Activated naive CD8-positive, alpha-beta T cell treated with anti-CD3 and anti-CD28 coated beads for 36 hours (primary cell): ENCODE measurements at places on chromosomes 11 and 22. TPM values are rescaled to one million over a fixed set of nuclear protein-coding genes. Genes with fewer than 3 reads are reported as not detected.
A peak's percentile ranks its signal among the peaks of the same experiment; 100 is the strongest.

DNA sequence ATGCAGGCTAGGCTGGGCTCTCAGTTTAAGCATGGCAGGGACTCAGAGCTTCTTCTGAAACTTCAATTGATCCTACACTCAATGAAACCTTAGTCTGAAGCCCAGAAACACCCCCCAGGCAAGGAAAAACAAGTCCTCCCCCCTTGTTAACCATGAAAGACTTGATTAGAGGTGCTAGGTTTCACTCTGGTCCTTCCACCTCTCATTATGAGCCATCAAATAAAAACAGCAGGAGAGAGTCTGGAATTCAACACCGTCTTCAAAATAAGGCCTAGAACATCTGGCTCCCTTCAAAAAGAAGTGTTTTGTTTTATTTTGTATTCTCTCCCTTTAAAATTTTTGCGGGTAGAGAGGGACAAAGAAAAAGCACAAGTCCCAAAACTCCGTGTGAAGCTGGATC, 95.7 kb downstream of the NAT10 start:
- DNase-seq, result no peak

KDM4D gene
- total RNA-seq, result 2.4 TPM

RRM1 gene
- total RNA-seq, result 217 TPM

- DNase-seq, result no peak
These were observed 19.0 kb downstream of the KCNJ4 start for GRCh38 chr22:38435965-38436364.

SPON1 gene
- 0.95 TPM for total RNA-seq

DNA sequence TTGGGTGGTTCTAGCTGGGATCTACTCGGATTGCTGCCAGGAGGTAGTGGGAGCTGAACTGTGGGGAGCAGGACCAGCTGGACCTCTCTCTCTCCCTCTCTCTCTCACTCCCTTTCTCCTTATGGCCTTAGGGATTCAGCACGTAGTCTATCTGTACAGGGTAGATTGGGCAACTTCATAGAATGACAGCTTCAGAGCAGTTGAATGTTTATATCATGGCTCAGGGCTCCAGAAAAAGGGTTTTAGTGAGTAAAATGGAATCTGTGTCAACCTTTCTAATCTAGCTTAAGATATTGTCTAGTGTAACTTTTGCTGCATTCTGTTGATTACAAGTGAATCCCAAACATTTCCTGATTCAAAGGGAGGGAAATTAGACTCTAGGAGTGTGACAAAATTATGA, 127.7 kb upstream of the PDGFD start:
- no peak for DNase-seq

- no peak for DNase-seq
These were observed 38.9 kb downstream of the FZD4 start for GRCh38 chr11:86916330-86916729.

- no peak for DNase-seq
These were observed 32.3 kb downstream of the MTMR2 start for GRCh38 chr11:95891423-95892170.

ZNHIT2 gene
- total RNA-seq, result 15.1 TPM

- no peak for DNase-seq
These were observed 6.2 kb downstream of the KCNQ1OT1 start for GRCh38 chr11:2693271-2694261.

- no peak for DNase-seq
These were observed 15.0 kb downstream of the IPO7 start for GRCh38 chr11:9399466-9399865.

MMP12 gene
- total RNA-seq, result not detected

CATSPER1 gene
- total RNA-seq, result not detected

GRCh38 chr11:109034339-109034696, 369.4 kb downstream of the DDX10 start:
- no peak for DNase-seq

DNA sequence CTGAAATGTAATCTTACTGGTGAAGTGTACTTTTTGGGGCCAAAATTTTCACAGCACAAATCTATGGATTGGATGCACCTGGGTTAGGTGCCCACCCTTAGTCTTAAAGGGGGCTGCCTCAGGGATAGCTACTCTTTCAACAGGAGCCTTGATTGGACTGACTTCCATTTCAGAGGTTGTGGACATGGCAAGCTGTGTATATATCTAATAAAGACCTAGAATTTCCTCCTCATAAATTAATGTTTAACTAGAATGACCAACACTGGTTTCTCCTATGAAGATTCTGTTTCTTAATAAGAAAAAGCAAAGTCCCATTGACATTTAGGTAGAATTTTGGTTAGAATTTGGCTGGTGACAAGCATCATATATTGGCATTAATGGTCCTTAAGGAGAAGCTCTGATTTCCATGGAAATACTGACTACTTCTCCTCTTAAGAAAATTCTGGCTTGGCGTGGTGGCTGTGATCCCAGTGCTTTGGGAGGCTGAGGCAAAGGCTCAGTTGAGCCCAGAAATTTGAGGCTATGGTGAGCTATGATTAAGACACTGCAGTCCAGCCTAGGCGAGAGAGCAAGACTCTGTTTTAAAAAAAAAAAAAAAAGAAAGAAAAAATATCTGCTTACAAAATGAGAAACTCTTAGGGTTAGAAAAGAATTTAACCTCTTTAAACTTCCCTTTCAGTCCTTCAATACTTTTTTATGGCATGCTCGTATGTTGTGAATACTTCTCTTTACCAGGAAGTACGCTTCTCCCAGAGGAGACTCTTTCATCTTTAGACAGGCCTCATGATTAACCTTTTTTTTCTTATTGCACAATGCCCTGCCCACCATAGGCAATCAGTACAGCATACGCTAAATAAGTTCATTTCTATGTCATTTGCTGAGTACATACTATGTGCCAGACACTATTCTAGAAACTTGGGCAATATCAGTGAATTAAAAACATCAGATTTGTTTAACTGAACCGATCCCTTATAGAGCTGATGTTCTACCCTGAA, 77.2 kb downstream of the PRR5L start:
- no peak for DNase-seq

RIMBP3B gene
- 0.32 TPM for total RNA-seq

TMEM179B gene
- total RNA-seq, result 34.3 TPM

- DNase-seq, result no peak
These were observed 324.1 kb upstream of the NCAM1 start for GRCh38 chr11:112637076-112637475.

GRCh38 chr11:55967914-55968313, 1.8 kb downstream of the OR10AG1 start:
- no peak for DNase-seq

FBXO7 gene
- total RNA-seq, result 90.2 TPM

IL17RA gene
- total RNA-seq, result 16.6 TPM

GRCh38 chr11:1785749-1786413, 22.2 kb upstream of the CTSD start:
- DNase-seq, result no peak

DNA sequence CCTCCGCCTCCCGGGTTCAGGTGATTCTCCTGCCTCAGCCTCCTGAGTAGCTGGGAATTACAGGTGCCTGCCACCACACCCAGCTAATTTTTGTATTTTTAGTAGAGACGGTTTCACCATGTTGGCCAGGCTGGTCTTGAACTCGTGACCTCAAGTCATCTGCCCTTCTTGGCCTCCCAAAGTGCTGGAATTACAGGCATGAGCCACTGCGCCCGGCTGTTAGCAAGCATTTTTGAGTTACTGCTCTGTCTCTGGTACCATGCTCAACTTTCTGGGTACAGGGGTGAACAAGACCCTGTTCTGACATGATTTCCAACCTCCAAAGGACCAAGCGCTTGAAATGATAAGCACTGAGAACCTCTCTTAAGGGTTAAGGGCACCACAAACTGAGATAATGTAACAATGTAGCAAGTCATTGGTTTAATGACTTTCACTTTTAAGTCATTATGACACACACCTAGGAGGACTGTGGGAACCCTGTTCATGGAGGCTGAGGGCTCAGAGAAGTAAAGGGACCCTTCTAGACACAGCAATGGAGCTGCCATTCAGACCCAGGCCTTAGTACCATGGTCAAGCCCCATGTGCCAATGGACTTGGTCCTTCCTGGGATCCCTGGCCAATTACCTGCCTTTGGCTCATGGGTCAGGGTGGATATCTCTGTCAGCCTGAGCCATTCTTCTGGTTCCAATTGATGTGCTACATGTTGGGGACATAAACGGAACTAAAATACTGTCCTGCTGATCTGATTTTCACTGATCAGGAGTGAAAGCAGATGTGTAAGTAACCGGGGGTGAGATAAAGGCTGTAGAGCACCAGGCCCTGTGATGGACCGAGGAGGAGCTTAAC, 11.6 kb downstream of the SLC3A2 start:
- no peak for DNase-seq

GRCh38 chr22:36199001-36199551, 2.5 kb downstream of the APOL4 start:
- DNase-seq, result no peak

DNA sequence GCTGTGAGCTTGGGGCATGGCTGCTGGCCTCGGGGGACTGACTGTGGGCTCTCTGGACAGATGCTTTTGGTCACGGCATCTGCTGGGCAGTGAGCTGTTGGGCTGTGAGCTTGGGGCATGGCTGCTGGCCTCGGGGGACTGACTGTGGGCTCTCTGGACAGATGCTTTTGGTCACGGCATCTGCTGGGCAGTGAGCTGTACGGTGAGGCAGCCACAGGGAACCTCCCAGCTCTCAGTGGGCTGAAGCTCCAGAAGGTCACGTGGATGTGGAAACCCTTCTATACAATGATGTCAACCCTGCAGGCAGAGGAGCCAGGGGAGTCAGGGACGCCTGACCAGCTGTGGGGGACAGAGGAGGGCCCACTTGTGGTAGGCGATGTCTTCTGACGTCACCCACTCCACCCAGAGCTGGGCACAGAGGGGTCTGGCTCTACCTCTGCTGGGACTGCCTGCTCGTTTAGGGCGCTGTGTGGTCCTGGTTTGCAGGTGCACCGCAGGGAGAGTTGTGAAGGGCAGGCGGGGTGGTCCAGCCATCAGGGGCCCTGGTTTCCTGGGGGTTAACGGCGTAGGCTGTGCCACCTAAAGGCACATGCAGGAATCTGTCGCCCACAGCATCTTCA, 1331.3 kb downstream of the BRD1 start:
- no peak for DNase-seq

OR2AG2 gene
- total RNA-seq, result 0.08 TPM

DNA sequence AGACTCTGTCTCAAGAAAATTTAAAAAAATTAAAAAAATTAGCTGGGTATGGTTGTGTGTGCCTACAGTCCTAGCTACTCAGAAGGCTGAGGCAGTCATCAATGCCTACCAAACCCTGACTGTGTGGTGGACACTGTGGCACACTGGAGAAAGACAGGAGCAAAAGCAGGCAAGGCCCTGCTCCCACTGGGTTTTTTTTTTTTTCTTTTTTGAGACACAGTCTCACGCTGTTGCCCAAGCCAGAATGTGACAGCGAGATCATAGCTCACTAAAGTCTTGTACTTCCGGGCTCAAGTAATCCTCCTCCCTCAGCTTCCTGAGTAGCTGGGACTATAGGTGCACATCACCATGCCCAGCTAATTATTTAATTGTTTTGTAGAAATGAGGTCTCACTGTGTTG, 4.6 kb downstream of the NEFH start:
- no peak for DNase-seq

DNA sequence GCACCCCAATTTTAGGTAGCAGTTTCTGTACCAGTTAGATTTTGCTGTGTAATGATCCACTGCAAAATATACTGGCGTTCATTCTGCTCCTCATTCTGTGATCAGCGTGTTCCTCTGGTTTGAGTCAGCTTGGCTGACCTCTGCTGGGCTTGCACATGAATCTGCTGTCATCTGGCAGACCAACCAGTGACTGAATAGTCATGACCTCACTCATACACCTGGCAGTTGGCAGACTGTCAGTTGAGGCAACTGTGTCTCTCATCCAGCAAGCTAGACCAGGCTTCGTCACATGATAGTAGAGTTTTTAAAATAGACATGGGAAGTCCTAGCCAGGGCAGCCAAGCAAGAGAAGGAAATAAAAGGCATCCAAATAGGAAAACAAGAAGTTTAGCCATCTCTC, 316.3 kb upstream of the LARGE1 start:
- DNase-seq, result no peak

DNA sequence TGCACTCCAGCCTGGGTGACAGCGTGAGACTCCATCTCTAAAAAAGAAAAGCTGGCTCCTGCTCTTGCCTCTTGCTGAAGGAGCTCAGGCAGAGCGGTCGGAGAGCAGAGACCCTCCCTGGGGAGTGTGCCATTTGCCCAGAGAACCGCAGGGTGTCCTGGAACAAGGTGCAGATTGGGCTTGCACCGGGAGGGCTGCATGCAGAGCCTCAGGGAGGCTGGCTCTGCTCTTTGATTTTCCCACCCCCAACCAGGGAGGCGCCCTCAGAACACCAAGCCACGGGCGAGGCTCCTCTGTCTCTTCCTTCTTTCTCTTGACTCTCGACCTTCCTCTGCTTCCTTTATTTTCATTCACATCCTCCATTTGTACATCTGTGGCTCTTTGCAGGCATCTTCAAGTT, 889.1 kb downstream of the OPCML start:
- no peak for DNase-seq

PKDREJ gene
- total RNA-seq, result not detected

GAL3ST3 gene
- total RNA-seq, result 0.95 TPM

CNTF gene
- total RNA-seq, result 3.3 TPM

PHLDA2 gene
- total RNA-seq, result 2.5 TPM

DNA sequence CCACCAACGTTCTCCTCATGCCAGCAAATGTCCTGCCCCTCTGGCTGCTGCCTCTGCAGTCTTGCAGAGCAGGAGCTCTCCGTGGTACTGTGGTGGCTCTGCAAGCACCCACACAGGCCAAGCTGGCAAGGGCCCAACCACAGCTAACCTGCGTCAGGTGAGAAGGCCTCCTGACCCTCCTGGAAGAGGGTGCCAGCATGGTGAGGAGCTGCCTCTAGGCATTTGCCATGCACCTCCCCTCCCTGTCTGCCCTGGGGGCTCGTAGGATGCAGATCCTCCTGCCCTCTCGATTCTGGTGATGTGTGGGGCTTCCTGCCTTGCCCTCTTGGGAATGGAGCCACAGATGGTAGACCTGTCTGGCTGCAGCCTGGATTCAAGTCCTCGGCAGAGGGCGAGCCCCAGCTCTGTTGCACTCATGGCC, 1408.8 kb downstream of the TBC1D22A start:
- DNase-seq, result no peak

TMPRSS6 gene
- 1.8 TPM for total RNA-seq

SEPTIN3 gene
- 0.38 TPM for total RNA-seq

GRCh38 chr11:73653996-73654395, 7.6 kb downstream of the PLEKHB1 start:
- no peak for DNase-seq

- DNase-seq, result no peak
These were observed 84.9 kb downstream of the ATM start for GRCh38 chr11:108307751-108308150.

- no peak for DNase-seq
These were observed 160.7 kb downstream of the SOX6 start for GRCh38 chr11:16195651-16196050.

OR51D1 gene
- total RNA-seq, result not detected

DNA sequence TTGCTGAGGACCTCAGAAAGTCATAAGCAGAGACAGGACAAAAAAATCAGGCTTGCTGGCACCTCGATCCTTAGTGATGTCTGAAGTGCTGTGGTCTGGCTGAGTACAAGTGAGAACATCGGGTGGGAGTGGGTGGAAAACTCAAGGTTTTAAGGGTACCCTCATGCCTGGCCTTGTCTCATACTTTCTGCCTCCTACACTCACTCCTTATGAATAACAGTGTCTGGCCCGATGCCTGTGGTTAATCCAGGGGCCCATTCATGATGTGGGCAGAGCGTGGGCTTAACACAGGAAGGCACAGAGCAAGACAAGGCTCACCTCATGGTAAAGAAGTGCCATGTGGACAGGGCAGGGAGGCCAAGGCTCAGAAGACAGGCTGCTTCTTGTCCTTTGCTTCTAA, 11.0 kb upstream of the UCP3 start:
- peak; percentile 69 for DNase-seq
